ENCODE measurements at places on chromosomes 3 and 15.

- DNase-seq: no peak
Observed at GRCh38 chr3:172199850-172200369, 160.5 kb downstream of the FNDC3B start.

DNA sequence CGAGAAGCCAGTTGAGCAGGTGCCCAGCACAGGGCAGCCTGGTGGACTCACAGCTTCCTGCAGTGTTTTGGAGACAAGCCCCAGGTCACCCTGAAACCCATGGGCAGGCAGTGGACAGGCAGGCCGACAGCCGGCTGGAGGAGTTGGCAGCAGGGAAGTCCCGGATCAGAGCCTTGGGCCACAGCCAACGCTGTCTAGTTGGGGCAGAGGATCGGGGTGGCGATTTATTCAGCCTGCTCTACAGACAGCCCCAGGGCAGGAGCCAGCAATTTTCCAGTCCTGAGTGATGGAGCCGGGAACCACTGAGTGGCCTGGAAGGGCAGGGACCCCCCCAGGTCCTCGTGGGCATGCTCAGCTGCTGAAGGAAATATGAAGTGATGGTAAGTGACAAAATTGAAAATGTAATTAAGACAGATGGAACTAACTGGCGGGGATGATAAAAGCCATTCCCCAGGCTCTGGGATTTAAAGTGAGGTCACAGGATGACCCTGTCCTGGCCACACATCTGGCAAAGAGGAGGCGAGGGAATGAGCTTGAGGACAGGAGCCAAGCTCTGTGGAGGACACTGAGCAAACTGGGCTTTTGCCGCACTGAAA, 34.4 kb upstream of the TBC1D21 start:
- no peak for DNase-seq

DNA sequence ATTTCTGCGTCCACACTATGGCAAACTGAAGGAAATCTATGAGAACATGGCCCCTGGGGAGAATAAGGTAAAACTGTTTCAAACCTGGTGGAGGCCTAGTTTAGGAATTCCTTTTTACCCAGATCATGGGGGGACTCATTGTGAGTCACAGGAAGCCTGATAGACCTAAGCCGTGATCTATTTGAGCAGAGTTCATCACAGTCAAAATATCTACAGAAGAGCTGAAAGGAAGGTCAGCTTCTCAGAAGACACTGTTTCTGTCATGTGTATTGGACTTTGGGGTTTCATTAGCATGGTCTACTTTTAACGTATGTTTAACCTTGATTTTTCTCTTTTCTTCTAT, 1.3 kb downstream of the PSMD2 start:
- DNase-seq: no peak

DNA sequence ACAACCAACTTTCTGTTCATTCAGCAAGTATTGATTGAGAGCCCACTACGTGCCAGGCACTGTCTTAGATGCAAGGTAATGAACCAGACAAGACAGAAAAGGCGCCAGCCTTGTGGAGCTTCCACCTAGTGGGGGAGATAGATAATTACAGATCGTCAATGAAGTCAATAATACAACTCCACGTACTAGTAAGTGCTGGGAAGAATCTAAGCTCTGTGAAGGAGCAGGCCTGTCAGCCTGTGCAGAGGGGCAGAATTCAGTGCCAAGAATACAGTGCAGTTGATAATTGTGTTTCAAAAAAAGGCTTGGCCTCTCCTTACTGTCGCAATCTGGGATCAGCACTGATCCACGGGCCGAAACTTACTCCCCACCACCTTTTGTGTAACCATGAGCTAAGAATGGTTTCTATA, 186.3 kb downstream of the FEZF2 start:
- DNase-seq: peak; percentile 14

GRCh38 chr3:51942603-51943450, 664 bp downstream of the PARP3 start:
- DNase-seq: peak; percentile 48

DNA sequence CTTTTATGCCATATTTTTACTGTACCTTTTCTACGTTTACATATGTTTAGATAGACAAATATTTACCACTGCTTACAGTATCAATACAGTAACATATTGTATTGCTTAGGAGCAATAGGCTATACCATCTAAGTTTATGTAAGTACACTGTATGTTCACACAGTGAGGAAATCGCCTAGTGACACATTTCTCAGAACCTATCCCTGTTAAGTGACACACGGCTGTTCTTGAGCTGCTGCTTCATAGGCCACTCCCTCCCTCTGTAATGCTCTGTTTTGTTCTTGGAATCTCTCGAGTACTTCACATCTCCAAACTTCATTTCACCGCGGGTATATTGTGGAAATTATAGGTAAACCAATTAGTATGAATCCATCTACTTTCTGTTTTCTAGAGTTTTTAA, 13.4 kb upstream of the SELENOT start:
- DNase-seq: no peak

DNA sequence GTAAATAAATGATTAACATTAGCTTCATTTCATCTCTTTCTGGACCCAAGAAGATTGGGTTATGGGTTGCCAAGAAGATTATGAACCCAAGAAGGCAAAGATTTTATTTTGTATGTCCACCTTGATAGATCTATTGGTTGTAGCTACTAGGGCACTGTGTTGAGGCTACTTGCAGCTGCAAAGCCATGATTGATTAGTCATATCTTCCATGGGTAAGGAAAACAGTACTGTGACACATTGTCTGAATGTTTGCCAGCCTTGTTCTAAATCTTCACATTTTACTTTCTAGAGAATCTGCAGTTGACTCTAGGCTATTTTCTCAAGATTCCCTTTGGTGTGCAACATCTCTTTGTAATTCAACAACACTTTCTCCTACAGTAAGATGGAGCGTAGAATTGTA, 229.2 kb upstream of the KCNH8 start:
- DNase-seq: no peak

DNA sequence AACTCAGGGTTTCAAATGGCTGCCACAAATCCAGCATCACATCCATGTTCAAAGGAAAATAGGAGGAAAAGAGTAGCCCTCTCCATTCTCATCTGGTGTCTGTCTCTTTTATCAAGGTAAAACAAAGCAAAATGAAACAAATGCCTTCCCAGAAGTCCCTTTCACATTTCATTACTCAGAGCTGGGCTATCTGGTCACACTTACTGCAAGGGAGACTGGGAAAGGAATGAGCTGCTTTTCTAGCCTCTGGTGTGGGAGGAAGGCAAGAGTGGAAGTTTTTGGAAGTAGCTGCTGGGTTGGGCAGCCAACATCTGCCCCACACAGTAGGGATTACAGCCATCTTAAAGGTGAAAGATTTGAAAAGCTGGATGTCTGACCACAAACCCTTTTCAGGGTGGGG, 51.8 kb downstream of the KLF15 start:
- no peak for DNase-seq

- no peak for DNase-seq
Observed at GRCh38 chr15:90205050-90205848, 4.1 kb downstream of the SEMA4B start.

DNA sequence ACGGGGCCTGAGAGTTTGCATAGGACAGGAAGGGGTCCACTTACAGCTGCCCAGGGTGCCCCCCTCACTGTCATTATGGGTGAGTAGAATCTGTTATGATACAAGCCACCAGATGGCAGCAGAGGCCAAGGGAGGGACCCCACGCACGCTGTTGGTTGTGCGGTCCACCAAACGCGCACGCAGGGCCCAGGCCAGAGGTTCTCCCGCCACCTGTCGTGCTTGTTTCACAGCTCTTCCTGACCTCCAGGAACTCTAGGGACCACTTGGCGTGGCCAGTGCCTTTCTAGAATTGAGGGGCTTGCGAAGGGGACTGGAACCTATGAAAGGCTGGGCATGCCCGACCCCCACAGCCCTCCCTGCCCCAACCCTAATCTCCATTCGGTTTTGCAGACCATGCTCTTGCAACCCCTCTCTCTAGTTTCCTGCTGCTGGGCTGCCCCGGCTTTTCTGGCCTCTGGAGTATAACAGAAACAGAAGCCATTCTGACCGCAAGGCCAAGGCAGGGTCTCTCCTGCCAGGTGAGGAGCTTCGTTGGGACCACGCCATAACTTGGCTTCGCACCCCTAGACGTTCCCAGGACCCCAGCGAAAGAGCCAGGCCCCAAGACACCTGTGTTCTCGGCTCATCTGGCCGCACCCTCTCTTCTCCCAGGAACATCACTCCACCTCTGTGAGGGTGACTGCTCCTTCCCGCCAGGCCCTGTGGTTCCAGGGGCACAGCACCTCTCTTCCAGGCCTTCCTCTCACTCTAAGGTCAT, 46.0 kb downstream of the ALDH1L1 start:
- DNase-seq: peak; percentile 54

GRCh38 chr3:171736556-171736955, 73.7 kb downstream of the PLD1 start:
- DNase-seq: no peak

DNA sequence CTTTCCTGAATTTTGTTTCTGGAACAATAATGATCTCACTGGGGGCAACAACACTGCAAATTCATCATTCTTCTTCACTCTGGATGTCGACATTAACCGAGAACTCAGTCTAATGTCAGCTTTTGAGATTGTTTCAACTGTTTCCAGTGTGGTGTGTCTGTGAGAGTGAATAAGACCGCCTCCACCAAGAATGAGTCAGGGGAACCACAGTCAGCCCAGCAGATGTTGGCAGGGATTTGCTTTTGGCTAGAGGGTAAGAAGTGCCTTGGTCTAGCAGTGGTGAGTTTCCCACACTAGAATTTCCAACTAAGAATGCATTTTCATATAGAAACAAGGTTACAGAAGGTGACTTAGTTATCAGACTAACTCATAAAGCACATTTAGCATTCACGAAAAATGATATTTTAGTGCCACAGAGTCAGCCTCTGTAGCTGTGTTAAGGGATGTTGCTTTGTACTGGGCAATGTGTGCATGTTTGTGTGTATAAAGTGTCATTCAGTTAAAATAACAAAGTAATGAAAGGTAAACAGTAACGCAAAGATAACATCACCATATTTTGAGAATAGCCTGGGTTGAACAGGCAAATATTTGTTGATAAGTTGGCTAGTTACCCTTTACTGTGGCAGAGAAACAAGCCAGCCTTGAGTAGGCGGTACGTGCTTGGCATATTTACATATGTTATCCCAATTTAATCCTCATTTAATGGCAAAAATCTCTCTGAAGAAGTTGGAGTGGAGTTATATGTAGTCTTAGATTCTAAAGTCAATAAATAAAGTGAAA, 33.8 kb downstream of the DRD3 start:
- DNase-seq: no peak

DNA sequence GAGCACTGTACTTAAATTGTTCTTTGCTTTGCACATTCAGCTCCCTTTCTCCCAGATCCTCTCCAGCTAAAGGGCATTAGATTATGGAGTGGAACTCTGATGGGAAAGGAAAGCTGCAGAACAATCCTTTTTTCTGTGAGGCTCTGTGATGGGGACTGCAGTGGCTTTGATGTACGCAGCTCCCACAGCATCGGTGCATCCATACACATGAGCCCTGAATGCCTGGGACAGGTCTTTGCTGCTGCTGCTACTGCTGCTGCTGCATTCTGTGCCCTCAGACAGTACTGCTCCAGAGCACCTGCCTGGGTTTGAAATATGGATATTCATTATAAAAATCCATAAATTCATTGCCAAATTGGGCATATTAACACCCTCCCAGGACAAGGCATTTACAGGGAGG, 164.4 kb downstream of the WDR76 start:
- no peak for DNase-seq

Measured in OCI-LY7 (cell line).